ENCODE measurements at places on chromosomes 12 and 14.

GRCh38 chr14:93785423-93785822, 2.9 kb downstream of the PRIMA1 start:
- no peak for DNase-seq

GRCh38 chr14:79379266-79379665, 832.0 kb downstream of the DIO2 start:
- DNase-seq = no peak

DNA sequence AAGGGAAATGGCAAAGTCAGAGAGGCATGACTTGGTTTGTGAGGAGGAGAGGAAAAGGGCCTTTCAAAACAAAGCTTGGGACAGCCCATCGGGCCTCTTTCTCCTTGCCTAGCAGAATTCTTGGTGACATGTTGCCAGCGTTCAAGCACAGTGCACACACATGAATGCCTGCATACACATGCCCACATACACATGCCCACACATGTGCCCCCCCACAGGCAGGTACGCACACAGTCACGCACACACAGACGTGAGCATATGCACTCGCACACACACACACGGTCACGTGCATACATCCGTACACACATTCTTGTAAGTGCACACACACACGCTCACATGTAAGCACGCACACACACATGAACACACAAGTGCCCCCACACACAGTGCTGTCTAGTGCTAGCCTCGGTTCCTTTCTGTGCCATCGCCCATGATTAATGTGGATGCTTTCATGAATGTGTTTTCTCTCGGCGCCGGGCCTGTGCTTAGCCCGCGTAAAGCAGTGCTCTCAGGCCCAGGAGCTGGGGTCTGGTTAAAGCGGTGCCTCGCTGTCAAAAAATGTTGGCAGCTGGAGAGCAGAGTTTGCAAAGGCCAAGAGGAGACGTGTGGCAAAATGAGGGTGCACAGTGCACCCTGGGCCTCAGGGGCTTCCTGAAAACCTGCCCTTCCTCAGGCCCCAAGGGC, 328.8 kb upstream of the DIO3 start:
- no peak for DNase-seq

GRCh38 chr12:2970744-2971143, 11.5 kb downstream of the TEAD4 start:
- no peak for DNase-seq

DNA sequence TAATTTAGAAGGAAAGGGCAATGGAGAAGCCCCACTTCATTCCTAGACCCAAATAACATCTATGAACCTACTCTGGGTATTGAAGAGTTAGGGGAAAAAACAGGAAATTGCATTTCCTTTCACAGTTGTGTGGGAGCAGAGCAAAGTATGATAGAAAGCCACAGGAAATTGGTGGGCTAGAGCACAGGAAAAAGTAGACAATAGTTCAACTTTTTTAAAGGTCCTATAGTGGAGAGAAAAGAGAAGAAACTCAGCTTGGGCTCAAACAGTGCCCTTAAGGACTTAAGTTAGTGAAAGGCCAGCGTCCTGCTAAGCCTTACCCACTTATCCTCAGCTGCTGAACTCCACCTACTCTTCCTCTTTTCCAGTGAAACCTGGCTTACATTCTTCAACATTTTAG, 258.1 kb downstream of the DPY19L2 start:
- DNase-seq = no peak
